ENCODE measurements at places on chromosomes 5 and 9.
A peak's percentile ranks its signal among the peaks of the same experiment; 100 is the strongest.

- DNase-seq, result no peak
Measured at GRCh38 chr5:10849278-10849677, 88.2 kb upstream of the DAP start.

GRCh38 chr5:1542781-1543180 lies 19.0 kb upstream of the LPCAT1 start:
- no peak for DNase-seq

- no peak for DNase-seq
Measured at GRCh38 chr5:179729727-179730126, 2.9 kb upstream of the MAML1 start.

DNA sequence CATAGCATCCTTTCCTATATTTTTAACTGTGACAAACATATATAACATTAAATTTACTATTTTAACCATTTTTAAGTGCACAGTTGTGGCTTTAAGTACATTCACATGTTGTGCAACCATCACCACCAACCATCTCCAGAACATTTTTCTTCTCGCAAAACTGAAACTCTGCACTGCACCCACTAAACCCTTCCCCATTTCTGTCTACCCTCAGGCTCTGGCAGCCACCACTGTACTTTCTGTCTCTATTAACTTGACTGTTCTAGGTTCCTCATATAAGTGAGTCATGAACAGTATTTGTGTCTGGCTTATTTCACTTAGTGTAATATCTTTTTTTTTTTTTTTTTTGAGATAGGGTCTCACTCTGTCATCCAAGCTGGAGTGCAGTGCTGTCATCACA lies 25.5 kb downstream of the KCNMB1 start:
- peak; percentile 98 for DNase-seq

DNA sequence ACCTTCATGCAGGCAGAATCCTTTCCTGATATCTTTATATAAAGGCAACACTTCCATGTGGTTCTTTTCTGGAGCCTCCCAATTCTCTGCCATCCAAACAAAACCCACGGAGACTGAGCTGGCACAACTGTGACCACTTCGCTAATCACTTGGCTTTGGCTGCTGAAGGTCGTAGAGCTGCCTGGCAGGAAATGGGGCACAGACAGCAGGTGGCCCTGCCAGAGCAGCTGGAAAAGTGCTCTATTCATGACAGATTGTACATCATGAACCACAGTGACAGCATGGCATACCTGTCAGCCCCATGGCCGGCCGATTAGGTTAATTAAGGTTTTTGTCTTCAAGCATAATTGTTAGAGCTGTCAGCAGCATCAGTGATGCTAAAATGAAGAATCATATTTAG lies 141.9 kb upstream of the ANKRD55 start:
- DNase-seq, result no peak

DNA sequence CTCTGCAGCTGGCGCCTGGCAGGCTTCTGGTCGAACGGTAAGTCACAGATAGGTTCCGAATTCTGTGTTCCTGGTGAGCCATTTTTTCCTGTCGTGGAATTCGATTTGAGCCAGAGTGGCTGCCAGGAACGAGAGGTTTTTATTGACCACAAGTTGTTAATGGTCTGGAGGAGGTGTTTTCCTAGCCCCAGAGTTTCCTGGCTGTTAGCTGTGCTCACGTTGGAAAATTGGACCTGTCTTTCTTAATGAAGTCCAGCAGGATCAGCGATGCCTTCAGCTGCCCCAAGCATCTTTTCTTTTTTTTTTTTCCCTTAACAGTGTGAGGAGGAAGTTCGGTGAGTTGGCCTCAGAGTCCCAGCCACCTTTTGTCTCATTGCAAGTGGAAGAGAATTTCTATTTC lies 62.9 kb downstream of the COL5A1 start:
- no peak for DNase-seq

DNA sequence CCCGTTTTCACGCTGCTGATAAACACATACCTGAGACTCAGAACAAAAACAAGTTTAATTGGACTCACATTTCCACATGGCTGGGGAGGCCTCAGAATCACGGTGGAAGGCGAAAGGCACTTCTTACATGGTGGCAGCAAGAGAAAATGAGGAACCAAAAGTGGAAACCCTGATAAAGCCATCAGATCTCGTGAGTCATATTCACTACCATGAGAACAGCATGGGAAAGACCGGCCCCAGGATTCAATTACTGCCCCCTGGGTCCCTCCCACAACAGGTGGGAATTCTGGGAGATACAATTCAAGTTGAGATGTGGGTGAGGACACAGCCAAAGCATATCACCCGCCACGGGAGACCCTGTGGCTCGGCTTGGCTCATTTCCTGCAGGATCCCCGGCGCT lies 20.2 kb downstream of the EXD3 start:
- no peak for DNase-seq

- no peak for DNase-seq
Measured at GRCh38 chr9:1120500-1121165, 70.5 kb downstream of the DMRT2 start.

Data from SIG-M5 (cell line).